ENCODE measurements at places on chromosomes 16 and 17. TPM values are rescaled to one million over a fixed set of nuclear protein-coding genes. Genes with fewer than 3 reads are reported as not detected.

DNA sequence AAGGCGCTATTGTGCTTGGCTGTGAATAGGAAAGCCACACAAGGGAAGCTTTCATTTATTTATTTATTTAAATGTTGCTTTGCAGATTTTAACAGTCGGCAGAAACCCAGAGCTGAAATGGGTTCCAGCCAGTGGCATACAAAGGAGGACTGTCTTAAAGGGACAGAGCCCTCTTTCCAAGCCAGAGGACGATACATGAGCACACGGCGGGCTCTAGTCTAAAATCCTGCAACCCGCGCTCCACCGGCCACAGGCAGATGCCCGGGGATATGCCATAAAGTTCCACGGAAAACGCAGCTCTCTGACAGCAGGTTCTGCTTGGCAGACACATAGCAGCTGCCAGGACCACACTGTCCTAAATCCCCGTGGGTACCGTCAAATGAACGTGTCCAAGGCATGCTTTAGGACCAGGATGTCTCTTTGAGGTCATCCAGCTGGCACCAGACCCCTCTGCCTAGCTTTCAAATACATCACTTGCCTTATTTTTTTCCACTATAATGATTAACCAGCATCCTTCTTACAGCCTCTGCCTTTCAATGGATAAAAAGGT lies 64.6 kb downstream of the CYTH1 start:
- H3K36me3 ChIP-seq, result no peaks in the 10 kb centered on the region
- H3K4me3 ChIP-seq, result peak overlapping the region; percentile 64
- no peak for DNase-seq
- no peaks in the 10 kb centered on the region for H3K27me3 ChIP-seq
- H3K27ac ChIP-seq, result peak overlapping the region; percentile 75

- no peaks in the 10 kb centered on the region for H3K36me3 ChIP-seq
- H3K27me3 ChIP-seq, result no peaks in the 10 kb centered on the region
- H3K4me3 ChIP-seq, result no peak overlapping the region
- peaks cover 40% of the 10 kb centered on the region for H3K4me1 ChIP-seq
- no peak for DNase-seq
Measured at GRCh38 chr16:85361441-85362118, 249.3 kb upstream of the CIBAR2 start.

DNA sequence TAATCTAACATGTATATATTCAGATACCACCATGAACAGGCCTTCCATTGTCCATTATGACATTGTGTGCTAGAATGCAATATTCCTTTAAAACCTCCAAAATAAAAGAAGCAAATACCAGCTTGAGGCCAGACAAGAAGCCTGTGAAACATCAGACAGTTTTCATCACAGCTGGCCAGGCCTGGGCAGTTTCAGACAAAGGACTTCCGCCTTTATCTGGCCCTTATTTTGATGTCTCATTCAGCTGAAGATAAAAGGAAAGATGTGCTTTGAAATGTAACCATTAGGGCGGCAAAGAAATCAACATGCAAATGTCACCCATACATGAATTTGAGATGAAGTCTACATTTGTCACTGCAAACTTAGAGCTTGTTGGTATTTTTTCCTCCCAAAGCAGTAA lies 737.5 kb downstream of the KCNJ2 start:
- DNase-seq, result no peak
- H3K4me1 ChIP-seq, result no peaks in the 10 kb centered on the region
- H3K27me3 ChIP-seq, result no peaks in the 10 kb centered on the region
- no peak overlapping the region for H3K4me3 ChIP-seq
- no peak overlapping the region for H3K27ac ChIP-seq
- no peaks in the 10 kb centered on the region for H3K36me3 ChIP-seq

GRCh38 chr17:55230716-55231115 lies 34.0 kb upstream of the HLF start:
- no peak overlapping the region for H3K27ac ChIP-seq
- H3K36me3 ChIP-seq, result no peaks in the 10 kb centered on the region

GRCh38 chr17:19948116-19948943 lies 29.3 kb downstream of the AKAP10 start:
- no peak overlapping the region for H3K4me3 ChIP-seq
- no peaks in the 10 kb centered on the region for H3K4me1 ChIP-seq
- H3K36me3 ChIP-seq, result peaks cover 26% of the 10 kb centered on the region
- no peak for DNase-seq
- H3K27ac ChIP-seq, result no peak overlapping the region
- H3K27me3 ChIP-seq, result no peaks in the 10 kb centered on the region

- no peaks in the 10 kb centered on the region for H3K4me1 ChIP-seq
- H3K4me3 ChIP-seq, result no peak overlapping the region
- DNase-seq, result no peak
- no peaks in the 10 kb centered on the region for H3K36me3 ChIP-seq
Measured at GRCh38 chr17:65886315-65887245, 305.4 kb downstream of the CEP112 start.

DNA sequence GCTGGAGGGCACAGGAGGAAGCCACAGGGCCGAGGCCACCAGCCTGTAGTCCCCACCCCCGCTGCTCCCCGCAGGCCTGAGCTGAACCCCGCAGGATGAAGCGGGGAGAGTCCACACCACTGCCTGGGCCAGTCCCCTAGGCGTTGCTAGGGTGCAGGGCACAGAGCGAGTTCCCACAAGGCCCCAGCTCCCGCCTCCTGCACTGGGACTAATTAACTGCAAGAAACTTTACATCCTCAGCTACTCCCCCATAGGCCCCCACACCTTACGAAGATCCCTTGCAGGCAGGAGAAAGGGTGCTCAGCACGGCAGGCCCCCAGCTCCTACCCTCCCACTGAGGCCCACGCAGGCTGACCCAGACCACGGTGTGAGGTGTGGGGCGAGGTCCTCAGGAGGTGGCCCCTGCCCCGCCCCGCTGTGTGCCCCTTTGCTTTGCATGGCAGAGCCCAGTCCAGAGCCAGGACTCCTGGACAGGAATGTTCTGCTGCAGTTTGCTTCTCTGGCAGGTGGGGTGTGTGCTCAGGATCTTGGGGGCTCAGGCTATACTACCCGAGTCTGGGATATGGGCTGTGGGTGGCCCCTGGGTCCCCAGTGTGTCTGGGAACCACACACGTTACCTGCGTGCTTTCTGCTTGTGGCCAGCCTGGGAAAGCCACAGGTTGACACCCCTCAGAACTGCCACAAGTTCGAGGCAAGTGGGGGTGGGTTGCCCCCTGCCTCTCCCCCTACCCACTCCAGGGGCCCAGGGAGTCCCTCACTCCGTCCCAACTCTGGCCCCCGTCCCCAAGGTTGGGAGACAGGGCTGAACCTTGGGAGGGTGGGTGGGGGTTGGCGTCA lies 1.2 kb downstream of the GNG13 start:
- H3K4me1 ChIP-seq, result peaks cover 2% of the 10 kb centered on the region
- DNase-seq, result no peak
- no peak overlapping the region for H3K4me3 ChIP-seq
- peaks cover 5% of the 10 kb centered on the region for H3K27me3 ChIP-seq
- H3K27ac ChIP-seq, result no peak overlapping the region

DNA sequence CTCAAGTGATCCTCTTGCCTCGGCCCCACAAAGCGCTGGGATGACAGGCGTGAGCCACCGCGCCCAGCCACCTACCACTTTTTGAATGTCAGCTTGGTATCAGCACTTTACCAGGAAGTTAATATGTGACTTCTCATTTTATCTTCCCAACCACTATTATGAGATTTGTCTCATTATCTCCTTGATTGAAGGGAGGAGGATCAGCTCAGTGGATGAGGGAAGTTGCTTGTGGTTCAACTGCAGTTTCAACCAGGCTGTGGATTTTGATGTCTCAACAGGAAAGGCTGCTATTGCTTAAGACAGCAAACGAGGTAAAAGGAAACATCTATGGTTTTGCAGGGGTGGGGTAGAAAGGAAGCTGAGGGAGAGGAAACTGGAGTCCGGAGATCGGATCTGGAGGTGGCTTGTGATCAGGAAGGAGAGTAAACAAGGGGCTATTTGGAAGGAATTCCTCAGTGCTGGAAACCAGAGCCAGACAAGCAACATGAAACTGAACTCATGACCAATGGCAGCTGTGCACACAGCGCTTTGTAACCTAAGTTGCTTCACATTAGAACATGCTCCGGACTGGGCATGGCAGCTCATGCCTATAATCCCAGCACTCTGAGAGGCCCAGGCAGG lies 180.5 kb downstream of the VPS53 start:
- no peak for DNase-seq
- H3K27me3 ChIP-seq, result no peaks in the 10 kb centered on the region
- H3K4me3 ChIP-seq, result no peak overlapping the region
- H3K36me3 ChIP-seq, result peaks cover 17% of the 10 kb centered on the region
- H3K27ac ChIP-seq, result peak overlapping the region; percentile 34

DNA sequence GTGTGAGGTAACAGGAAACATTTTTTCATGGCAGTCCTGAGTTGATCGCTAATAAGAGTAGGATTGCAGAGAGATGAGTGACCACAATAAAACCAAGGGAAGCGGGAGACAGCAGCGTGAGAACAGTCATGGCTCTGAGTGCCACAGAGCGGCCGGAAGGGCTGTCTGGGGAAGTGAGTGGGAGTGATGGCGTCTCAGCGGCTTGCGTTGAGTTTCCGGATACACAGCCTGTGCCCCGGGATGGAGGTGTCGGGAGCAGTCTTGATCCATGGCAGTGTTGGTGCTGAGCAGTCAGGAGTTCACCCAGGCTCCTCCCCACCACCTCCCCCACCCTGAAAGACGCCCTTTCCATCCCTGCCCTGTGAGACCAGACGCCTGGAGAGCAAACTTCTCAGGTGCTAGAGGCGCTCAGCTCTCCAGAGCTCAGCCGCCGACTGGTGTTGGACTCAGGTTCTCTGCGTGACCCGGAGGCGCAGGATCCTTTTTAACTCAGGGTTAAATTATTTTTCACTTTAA lies 59.8 kb downstream of the BANP start:
- peaks cover 35% of the 10 kb centered on the region for H3K36me3 ChIP-seq
- H3K4me3 ChIP-seq, result no peak overlapping the region
- no peaks in the 10 kb centered on the region for H3K4me1 ChIP-seq
- no peaks in the 10 kb centered on the region for H3K27me3 ChIP-seq
- DNase-seq, result no peak
- no peak overlapping the region for H3K27ac ChIP-seq

GRCh38 chr17:73386561-73386960 lies 74.8 kb upstream of the CDC42EP4 start:
- H3K4me1 ChIP-seq, result no peaks in the 10 kb centered on the region
- no peak overlapping the region for H3K4me3 ChIP-seq
- no peak overlapping the region for H3K27ac ChIP-seq
- DNase-seq, result no peak
- no peaks in the 10 kb centered on the region for H3K36me3 ChIP-seq

DNA sequence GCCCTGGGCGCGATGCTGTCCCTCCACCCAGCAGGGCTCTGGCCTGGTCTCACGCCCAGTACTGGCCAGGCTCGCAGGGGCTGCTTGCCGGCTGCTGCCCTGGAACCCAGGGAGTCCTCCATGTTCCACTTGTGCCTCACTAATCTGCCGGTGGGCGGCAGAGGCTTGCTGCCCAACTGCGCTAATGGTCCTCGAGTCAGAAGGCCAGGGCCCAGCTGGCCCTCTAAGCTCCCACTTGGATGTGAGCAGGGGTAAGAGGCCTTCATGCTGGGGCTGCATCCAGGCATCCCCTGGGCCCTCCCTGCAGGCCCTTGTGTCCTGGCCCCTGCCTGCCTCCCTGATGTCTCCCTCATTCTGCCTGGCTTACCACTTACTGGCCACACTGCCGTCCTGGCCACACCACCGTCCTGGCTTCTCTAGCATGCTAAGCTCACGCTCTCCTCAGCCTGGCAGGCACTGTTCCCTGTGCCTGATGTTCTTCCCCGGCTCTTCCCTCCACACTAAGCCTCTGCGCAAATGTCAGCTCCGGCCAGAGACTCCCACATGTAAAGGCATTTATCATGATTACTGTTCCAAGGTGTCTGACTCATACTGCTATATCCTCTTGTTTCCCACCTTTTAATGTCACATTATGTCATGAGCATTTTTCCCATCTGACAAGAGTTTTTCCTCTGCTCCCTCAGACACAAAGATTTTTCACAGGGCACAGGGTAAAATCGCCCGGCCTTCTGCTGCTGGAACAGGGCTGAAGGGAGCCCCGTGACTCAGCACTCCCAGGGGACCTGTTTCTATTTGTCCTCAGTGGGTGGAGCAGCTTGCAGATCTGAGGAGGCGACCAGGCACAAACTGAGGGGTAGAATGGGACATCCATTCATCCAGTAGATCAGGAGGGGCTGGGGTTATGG lies 15.9 kb downstream of the B9D1 start:
- H3K36me3 ChIP-seq, result no peaks in the 10 kb centered on the region
- H3K4me3 ChIP-seq, result no peak overlapping the region
- peaks cover 64% of the 10 kb centered on the region for H3K4me1 ChIP-seq
- peak; percentile 78 for DNase-seq

GRCh38 chr17:17411692-17412091 lies 65.1 kb upstream of the MED9 start:
- no peaks in the 10 kb centered on the region for H3K27me3 ChIP-seq
- no peak for DNase-seq
- no peaks in the 10 kb centered on the region for H3K36me3 ChIP-seq
- no peak overlapping the region for H3K27ac ChIP-seq
- no peak overlapping the region for H3K4me3 ChIP-seq
- H3K4me1 ChIP-seq, result peaks cover 5% of the 10 kb centered on the region

Gene ADAP2
- 18.6 TPM for total RNA-seq

Gene ABCC6
- 162 TPM for total RNA-seq

Gene ADORA2B
- 3.3 TPM for total RNA-seq

Gene LRRC46
- under 0.01 TPM for total RNA-seq

Gene PLLP
- total RNA-seq, result 2.7 TPM

Gene SLC5A2
- 0.14 TPM for total RNA-seq

Gene PRDM7
- not detected for total RNA-seq

Gene PER1
- total RNA-seq, result 10.1 TPM

All from liver (tissue), 10 donors.